Nephron progenitor cell (in vitro differentiated cells): ENCODE measurements at places on chromosomes 7 and 10.

DNA sequence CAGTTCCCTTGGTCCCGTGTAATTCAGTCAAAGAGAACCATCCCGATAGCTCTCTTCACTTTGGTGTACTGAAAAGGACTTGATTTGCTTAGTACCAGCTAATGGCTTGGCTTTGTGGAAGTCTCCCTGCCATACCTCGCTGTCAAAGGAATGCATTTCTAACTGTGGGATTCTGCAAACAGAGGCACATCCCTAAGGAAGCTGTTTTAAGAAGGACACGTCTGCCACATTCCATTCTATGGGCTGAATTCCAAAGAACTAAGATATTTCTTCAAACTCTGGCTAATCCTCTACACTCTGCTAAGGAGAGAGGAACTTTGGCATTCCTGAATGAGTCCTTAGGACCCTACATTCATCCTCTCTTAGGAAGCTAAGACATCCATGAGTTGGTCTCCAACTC lies 327.9 kb downstream of the SFMBT2 start:
- no peak for DNase-seq

DNA sequence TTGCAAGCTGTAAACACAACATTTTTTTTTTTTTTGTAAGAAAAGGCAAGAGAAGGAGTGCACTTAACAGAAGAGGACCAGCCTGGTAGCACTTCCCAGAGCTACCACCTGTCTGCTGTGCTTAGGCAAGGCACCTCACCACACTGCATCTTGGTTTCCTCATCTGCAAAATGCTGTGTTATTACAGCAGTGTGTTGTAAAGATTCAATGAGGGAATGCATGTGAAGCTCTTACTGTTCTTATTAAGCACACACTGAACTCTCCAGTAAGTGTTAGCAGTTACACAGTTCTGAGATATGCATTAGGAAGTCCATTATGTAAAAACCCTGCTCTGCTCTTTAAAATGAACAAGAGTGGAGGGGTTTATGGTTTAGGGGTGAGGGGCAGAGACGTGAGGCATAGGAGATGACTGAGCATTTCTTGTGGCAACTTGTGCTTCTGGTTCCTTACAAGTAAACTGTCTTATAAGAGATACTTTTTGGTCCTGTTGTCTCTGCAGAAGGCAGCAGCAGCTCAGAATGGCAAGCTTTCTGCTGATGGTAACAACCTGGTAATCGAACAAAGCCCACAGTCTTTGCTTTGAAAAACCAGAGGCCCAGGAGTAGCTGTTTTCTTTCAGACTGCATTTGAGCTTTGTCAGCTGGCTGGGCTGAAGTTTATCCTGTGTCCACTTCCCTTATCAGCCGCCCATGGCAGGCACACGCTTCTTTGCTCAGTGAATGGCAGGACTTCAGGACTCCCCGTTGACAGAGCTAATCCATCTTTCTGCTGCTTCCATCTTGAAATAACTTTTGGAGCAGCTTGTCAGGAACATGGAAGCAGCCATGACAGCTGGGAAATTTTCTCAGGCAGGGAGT lies 98.8 kb upstream of the BMPER start:
- DNase-seq, result no peak

DNA sequence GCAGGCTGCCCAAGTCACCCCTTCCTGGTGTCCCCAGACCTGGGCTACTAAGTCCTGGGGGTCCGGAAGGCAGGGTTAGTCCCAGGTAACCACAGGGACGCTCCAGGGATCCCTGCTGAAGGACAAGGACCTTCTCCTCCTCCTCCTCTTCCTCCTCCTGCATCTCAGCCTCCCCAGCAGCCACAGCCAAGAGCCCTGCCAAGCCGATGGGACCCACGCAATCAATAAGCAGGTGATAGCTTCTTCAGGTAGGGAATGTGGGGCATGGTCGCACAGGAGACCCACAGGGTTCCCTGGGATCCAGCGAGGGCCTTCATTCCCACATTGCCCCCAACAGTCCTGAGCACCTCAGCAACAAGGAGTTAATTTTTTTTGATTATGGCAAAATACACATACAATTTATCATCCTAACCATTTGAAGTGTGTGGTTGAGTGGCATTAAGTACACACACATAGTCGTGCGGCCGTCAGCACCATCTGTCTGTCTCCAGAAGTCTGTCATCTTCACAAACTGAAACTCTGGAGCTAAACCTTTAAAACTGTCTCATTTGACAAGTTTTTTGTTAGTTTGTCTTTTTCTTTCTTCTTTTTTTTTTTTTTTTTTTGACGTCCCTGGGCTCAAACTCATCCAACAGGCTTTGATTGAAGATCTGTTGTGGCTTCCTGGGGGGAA lies 12.1 kb downstream of the CRYGN start:
- DNase-seq, result no peak

DNA sequence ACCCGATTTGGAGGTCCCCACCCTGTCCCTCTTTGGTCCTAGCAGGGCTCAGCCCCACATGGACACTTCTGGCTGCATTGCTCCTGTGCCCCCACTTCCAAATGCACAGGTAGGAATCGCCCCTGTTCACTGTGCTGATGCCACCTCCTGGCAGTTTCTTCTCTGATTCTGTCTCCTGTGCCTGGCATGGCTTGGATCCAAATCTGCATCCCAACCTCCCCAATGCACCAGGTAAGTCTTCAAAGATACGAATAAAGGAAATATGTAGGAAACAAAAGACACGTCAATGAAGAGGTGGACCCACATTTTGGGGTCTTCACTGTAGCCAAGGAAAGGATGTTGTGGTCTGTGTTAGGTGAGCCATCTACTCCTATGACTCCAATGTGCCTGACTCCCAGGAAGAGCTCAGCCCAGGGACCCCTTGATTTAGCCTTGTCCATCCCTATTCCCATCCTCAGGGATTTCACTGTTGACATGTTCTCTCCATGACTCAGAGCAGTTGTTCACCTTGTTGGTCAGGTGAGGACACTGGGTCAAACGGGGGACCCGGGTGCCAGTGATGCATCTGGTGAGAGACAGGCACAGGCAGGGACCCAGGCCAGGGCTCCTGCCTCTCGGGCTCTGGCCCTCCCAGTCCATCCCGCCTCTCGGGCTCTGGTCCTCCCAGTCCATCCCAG lies 341.8 kb downstream of the CXCL12 start:
- DNase-seq, result no peak

DNA sequence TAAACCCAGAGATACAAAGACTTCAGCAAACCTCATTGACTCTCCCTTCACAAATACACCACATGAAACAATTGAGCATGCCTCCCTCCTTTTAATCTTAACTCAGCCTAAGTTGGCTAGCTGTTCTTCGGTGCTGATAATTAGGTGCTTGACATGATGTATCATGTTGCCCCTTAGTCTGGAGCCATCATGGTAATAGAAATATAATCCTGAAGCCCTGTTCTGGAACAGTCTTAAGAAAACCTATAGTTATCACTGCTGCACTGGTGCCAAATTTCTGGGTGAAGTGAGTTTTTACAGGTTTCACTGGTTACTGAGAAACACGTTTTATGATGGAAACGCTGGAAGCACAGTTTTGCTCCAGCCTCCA lies 306.1 kb downstream of the LRMDA start:
- DNase-seq, result no peak

- DNase-seq, result no peak
Measured at GRCh38 chr7:51376420-51377092, 59.9 kb upstream of the COBL start.

DNA sequence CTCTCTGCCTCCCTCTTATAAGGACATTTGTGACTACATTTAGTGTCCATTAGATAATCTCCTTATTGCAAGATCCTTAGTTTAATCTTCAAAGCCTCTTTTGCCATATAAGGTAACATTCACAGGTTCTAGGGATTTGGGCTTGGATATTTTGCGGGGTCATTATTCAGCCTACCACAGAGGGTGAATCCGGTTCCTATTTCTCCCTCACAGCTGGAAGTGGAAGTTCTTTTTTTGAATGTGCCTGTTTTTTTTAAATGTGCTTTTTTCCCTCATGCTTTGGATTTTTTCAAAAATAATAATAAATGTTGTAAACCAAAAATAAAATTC lies 17.1 kb upstream of the FAM221A start:
- DNase-seq, result no peak

- peak; percentile 30 for DNase-seq
Measured at GRCh38 chr10:30645340-30645827, 15.8 kb upstream of the LYZL2 start.

DNA sequence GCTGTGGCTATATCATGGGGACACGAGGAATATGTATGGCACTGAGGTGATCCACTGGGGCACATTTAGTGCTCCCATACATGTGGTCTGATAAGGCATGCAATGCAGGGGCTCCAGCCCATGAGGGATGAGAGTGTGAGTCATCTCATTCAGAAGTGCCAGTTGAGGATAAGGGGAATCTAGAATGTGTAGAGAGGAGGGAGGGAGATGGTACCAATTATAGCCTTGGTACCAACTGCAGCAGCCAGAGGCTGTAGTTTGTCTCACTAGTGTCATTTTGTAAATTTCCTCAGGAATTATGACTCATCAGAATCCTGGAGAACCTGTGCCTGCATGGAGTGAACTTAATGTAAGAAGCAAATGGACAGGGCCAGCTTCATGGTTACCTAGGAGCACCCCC lies 46.2 kb downstream of the LAMB4 start:
- no peak for DNase-seq

DNA sequence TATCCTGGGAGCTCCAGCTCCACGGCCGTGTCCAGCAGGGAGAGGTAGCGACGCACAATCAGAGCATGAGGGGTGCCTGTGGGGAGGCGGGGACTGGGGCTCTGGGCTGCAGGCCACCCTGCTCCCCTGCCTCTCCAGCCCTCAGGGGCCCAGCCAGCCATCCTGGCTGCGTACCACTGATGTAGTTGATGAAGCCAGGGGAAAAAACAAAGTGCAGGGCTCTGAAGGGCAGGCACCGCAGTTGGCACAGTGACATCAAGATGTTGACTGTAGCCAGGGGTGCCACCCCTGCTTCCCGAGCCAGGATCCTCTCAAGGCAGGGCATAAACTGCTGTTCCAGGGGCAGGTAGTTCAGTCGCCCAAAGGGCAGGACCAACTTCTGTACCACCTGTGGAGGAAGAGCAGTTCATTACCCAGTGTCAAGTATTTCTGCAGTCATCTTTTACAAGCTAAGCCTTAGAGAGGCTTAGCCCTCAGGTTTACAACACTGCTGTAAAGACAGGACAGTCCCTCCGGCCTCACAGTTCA lies 2.8 kb downstream of the FASTK start:
- no peak for DNase-seq

GRCh38 chr10:125639846-125640245 lies 43.1 kb downstream of the TEX36 start:
- DNase-seq, result no peak

DNA sequence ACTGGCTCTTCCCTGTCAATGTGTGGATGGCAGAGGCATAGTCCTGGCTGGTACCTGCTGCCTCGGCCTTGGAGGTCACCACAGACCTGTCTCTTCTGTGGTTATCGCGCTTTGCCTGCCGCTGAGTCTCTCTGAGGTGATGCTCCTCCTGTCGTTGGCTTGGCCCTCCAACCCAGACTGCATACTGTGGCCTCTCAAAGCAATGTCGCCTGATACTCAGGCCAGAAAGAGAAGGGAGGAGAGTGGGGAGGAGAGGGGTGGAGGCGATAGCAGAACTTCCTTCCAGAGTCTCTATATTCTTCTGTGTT lies 133.2 kb upstream of the KCNMA1 start:
- DNase-seq, result no peak

- DNase-seq, result no peak
Measured at GRCh38 chr10:34728361-34728760, 86.7 kb downstream of the PARD3 start.

- DNase-seq, result no peak
Measured at GRCh38 chr7:72403458-72404076, 8.6 kb downstream of the CALN1 start.

- DNase-seq, result no peak
Measured at GRCh38 chr10:287026-287709, 151.9 kb downstream of the ZMYND11 start.

DNA sequence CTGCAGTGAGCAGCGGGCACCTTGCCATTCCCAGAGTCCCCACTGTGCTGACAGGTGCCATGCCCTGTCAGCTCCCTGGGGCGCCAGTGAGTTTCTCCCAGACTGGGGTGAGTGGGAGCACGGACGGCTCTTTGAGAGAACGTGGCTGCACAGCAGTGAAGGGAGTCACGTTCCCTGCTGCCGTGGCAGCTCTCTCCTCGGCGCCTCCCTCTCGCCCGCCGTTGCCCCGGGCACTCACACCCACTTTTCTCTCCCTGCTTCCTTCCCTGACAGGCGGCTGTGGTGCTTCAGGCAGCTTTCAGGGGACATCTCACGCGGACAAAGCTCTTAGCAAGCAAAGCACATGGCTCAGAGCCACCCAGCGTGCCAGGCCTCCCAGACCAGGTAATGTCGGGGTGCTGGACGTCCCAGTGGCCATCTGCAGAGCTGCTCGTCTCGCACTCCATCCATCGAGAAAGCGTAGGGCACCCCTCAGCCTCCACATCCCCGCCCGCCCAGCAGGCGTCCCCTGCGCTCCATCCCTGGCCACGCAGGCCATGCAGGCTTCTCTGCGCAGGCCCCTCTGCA lies 27.1 kb upstream of the TTYH3 start:
- no peak for DNase-seq

- no peak for DNase-seq
Measured at GRCh38 chr7:25256333-25256819, 28.1 kb upstream of the NPVF start.

DNA sequence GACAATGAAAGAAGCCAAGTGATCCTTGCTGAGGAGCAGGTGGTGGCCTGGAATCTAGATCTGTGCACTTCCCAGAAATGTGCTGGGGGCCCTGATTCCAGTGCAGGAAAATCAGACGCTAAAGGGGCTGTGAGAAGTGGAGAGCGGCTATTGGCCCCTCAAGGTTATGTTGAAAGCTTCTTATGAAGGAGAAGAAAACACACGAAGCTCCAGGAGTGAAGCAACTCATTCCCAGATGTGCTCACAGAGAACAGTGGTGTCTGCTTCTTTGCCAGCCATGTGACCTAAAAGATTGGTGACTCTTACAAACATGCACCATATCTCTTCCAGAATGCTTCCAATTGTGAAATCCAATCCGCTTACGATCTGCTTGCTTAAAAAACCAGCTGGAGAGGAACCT lies 679.3 kb upstream of the IGFBP3 start:
- no peak for DNase-seq

DNA sequence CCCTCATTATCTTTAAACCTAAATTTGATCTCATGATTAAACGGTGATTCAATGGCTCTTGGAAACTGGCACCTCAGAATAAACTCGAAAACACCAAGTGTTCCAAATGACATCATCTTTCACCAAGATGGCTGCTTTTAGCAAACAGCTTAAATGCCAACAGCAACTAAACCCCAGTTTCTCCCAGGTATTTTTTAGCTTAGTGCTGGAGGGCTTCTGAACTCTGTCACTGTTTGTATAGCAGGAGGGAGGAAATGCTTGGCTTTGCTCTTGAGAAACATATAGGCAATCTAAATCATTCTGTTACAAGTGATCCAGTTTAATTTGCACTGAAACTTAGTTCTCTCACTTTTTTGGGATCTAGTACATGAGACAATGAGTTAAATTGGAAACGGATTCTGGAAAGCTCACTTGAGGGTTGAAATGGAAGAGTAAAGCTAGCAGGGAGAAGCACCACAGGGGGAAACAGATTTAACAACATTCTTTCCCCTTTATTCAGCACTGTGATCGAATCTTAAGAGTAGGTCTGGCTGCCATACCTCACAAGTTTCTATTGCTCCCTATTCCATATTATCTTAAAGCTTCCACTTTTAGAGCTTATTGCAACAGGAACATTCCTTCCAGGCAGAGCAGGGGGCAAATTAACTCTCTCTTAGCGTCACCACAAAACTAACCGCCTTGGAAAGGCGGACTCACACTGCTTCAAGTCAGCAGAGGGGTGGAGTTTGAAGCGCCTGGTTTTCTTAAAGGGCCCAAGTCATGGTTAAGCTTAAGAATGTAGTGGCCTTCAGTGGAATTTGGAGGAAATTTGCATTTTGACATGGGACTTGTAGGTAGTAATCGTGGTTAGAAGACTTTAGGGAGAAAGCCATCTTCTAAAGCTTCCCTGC lies 1.8 kb upstream of the CCDC6 start:
- DNase-seq, result peak; percentile 42

- DNase-seq, result no peak
Measured at GRCh38 chr10:34255035-34255434, 560.1 kb downstream of the PARD3 start.
